ENCODE measurements at places on chromosomes 16 and 17.

DNA sequence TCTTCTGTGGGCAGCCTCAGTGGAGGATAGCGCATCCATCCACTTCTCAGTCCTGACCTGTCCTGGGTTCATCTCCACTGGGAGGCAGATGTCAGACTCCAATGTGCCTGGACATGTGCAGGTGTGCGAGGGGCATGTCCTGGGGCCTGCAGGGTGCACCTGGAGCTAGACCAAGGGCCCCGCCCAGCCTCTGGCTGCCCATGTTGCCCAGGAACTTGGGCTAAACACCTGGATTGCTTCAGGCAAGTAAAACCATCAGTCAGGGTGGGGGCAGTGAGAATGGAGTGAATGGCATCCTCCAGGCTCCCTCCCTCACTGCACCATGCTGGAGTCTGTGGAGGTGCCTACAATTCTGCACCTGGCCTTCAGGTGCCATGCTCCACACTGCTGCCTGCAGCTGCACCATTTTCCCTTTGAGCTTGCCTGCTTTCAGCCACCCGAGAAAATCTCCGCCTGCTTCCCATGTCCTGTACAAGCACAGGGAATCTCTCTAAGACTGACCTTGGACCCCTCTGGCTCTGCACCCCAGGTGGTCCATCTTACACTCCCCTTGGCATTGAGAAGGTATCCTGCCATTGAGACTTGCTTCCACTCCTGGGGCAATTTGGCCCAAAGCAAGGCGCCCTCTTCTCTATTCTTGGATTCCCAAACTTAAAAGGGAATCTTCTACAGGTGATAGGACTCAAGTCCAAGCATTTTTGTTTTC, 2.1 kb upstream of the MFSD6L start:
- no peak for DNase-seq

DNA sequence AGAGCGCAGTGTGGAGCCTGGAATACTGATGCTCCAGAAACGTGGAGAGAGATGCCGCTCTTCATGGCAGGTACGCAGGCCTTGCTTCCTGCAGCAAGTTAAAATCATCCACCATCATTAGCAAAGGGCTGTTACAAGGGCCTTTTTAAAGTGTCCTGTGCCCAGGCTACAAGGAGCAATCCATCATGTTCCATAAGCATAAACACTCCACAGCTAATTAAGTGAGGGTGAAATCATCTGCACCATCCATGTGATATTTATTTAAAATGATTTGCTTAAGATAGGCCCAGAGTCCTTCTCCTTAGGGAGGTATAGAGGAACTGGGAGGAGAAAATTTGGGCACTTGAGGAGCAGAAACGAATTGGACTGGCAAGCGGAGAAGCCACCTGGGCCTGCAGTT, 372.1 kb downstream of the XYLT1 start:
- no peak for DNase-seq

- no peak for DNase-seq
Observed at GRCh38 chr16:50498431-50499155, 49.6 kb upstream of the NKD1 start.

- no peak for DNase-seq
Observed at GRCh38 chr17:57236686-57237299, 19.5 kb upstream of the MSI2 start.

GRCh38 chr16:65782611-65783600, 583.6 kb upstream of the CDH5 start:
- DNase-seq = no peak

DNA sequence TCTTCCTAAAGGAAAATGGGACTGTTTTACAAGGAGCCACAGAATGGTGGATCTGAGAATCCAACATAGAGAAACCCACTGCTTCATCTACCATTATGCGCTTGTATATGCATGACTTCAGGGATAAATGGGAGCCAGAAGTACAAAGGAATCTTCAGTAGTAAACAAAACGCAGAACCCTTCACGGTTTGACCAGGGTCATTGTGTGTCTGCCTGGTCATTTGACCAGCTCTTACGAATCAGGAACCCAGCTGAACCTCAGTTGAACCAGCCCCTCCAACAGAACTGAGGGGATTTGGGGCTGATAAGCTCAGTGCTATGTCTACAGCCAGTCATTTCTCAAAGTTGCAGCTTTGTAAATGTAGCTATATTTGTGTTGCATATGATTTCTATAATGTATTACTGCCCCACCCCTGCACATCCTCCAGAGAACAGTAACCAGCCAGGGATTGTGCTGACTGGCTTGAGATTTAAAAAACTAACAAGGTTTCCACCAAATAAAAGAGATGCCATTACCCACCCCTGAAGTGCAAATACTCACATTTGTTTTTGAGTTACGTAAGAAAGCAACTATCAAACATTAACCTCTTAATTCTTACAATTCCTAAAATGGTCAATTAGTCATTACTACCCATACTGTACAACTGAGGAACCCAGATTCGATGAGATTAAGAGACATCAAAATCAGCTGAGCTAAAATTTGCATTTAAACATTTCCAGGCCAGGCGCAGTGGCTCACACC, 6.3 kb downstream of the CMTM4 start:
- no peak for DNase-seq

DNA sequence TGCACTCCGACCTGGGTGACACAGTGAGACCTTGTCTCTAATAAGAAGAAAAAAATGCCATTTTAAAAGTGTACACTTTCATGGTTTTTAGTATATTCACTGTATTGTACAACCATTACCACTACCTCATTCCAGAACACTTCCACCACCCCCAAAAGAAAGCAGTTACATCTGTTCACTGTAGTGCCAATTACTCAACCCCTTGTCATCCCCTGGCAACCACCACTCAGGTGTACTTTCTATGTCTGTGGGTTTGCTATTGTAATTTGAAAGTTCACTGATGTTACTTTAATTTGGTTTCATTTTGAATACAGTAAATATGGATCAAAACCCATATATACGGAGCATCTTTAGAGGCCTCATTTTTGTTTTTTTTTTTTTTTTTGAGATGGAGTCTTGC, 6.1 kb downstream of the ZG16 start:
- DNase-seq = no peak

- DNase-seq = no peak
Observed at GRCh38 chr16:70156207-70156978, 17.2 kb upstream of the CLEC18C start.

DNA sequence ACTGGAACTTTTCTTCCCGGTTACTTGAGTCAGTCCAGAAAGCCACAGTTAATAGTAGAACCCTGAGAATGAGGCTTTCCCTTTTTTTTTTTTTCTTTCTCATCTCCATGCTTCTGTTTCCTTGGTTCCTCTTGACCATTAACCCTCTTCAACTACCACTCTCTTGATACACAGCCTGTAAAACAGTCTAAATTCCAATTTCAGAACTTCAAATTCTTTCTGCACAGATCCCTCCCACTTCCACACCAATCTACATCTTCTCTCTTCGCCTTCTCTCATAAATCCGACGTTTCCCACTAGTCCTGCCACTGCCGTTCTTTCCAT, 588 bp downstream of the METTL16 start:
- no peak for DNase-seq

- no peak for DNase-seq
Observed at GRCh38 chr16:18833707-18834505, 32.6 kb upstream of the ARL6IP1 start.

DNA sequence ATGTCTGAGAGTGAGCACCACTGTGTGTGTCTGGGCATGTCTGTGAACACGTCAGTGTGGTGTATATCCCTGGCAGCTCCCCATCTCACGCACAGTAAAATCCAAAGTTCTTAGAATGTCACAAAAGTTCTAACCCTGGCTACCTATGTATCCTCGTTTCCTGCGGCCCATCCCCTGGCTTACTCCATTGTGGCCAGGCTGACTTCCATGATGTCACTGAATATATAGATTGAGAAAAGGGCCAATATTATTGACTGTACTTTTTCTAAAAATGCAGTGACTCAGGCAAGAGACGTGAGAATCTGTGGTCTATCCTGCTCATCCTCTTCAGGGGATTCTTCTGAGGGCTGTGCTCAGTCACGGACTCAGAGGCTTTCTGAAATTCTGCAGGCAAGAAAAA, 963 bp upstream of the METTL22 start:
- DNase-seq = no peak

- DNase-seq = no peak
Observed at GRCh38 chr16:78675312-78675711, 575.9 kb downstream of the WWOX start.

DNA sequence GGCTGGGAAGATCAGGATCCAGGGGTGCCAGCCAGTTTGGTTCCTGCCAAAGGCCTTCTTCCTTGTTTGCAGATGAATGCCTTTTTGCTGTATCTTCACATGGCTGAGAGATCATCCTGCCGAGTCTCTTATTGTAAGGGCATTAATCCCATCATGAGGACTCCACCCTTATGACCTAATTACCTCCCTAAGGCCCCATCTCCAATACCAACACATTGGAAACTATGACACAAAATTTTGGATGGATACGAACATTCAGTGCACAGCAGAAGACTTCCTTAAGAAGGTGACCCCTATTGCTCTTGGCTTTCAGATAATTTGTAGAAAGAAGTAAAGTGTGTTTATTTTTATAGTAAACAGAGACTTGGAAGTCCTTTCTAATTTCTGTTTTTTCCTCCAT, 1164.7 kb upstream of the CDH8 start:
- no peak for DNase-seq

GRCh38 chr17:76138234-76138895, 2.7 kb downstream of the FOXJ1 start:
- DNase-seq = no peak

DNA sequence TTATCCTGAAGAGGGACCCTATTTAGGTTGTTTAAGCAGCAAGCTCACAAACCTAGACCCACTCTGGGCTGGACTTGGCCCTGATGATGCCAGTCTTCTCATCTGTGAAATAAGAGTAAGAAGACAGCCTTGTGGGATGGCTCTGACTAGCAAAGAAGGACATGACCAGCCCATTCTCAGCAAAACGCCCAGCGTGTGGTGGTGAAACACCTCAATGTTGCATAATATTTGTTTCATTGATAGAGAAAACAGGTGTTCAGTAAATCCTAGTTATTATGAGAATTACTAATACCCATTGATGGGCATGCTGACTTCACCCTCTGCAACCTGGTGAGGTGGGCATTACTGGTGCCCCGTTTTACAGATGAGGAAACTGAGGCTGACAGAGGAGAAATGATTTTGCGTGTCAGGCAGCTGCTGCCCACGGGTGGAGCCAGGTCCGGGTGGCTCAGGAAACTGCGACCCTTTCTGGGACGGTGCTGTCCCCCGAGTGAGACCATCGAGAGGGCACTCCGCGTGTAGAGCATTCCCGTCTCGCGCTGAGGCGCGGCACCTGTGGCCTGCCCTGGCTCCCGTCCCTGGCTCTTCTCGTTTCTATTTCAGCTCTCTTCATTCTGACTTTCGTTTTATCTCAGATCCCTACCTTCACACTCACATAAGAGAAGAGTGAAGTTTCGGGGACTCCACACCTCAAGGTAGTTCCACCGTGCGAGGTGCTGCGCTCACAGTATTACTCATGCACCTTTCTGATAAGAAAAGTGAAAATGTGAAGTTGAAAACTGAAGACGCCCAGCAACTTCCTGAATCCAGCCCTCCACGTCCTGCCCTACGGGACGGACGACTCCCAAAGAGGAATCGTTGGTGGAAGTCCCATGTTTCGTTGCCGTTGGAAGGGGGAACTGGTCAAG, 48.5 kb downstream of the IRF8 start:
- no peak for DNase-seq

GRCh38 chr16:30539000-30539964, 4.6 kb upstream of the ZNF747 start:
- no peak for DNase-seq

DNA sequence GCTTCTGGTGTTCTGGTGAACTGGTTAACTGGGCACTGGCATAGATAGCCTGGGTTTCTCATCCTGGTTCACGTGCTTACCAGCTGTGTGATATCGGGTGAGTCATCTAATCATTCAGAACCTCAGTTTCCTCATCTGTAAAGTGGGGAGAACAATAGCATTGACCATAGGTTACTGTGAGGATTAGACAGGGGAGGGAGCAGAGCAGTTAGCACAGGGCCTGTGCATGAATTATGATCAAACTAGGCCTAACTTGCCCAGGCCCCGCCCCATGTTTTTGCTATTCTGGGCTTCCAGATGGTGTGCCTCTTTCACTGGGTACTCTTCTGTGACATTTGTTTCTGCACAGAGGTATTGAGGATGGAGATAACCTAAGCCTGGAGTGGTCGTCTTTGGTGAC, 4.6 kb upstream of the KLHL36 start:
- no peak for DNase-seq

- no peak for DNase-seq
Observed at GRCh38 chr17:80372456-80372855, 42.5 kb upstream of the ENDOV start.

- no peak for DNase-seq
Observed at GRCh38 chr16:57149391-57149790, 36.4 kb downstream of the PSME3IP1 start.
